ENCODE measurements at places on chromosomes 3 and 15.
A peak's percentile ranks its signal among the peaks of the same experiment; 100 is the strongest.

GRCh38 chr3:4986175-4986781 is 7.0 kb downstream of the BHLHE40 start:
- no peak for DNase-seq

DNA sequence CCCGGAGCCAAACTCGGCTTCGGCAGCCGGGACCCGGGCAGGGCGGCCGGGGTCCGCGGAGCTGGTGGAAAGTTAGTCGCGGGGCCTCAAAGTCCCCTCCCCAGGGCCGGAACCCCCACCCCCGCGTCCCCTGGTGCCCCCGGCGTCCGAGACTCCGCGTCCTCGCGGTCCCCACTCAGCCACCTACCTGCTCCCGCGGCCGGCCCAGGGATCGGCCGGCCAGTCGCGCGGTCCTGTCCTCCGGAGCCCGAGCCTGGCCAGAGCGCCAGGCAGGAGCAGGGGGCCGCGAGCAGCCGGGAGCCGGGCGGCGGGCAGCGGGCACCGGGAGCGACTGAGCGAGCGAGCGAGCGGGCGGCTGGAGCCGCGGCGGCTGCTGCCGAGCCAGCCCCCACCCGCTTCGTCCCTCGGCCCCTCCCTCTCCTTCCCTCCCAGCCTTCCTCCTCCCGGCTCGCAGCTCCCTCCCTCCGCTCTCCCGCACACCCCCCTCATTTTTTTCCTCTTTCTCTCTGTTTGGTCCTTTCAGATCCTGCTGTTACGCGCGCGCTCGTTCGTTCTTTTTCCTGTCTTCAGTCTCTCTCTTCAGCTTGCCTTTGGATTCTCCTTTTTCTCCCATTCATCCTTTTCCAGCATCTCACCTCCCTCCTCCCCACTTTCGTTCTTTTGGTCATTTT is at the start of gene MEGF11:
Gene MEGF11 (minus strand): TSS at position 333 of the 671 bp plus-strand sequence. CDS start 125,347 bp downstream, outside the sequence.
- DNase-seq, result peak; percentile 28

- no peak for DNase-seq
Observed at GRCh38 chr3:56782906-56783305, 18.8 kb downstream of the ARHGEF3 start.

GRCh38 chr3:23079976-23080375 is 123.2 kb upstream of the UBE2E2 start:
- peak; percentile 29 for DNase-seq

DNA sequence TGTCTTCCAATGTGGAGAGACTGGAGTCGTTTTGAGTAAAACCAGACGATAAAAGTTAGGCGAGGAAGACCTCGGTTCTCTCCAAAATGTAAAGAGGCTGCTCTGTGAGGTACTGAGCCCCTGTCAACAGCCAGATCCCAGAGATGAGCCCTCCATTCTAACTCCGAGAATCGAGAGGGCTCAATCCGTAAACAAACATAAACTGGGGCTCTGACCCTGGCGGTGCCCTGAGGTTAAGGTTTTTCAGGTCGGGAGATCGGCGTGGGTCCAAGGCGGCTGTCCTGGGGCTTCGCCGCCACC is 417 bp downstream of the TBCCD1 start:
- no peak for DNase-seq

GRCh38 chr3:77412584-77412983 is 372.7 kb downstream of the ROBO2 start:
- no peak for DNase-seq

DNA sequence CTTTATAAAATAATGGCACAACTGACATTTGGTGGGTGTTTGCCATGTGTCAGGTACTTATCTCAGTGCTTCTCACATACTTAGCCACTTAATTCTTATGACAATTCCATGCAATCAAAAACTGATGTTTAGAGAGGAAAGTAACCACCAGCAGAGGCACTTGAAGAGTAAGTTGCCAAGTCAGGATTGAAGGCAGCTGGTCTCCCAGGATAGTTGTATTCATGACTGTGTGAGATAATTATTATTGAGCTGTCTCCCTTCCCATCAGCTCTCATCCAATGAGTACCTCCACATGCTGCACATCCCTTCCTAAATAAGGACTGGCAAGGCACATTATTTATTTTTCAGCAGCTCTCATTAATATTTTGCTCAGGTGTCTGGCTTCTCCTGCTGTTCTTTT is 4.8 kb downstream of the VEPH1 start:
- no peak for DNase-seq

GRCh38 chr3:141115789-141116541 is 64.8 kb downstream of the SPSB4 start:
- DNase-seq, result no peak

DNA sequence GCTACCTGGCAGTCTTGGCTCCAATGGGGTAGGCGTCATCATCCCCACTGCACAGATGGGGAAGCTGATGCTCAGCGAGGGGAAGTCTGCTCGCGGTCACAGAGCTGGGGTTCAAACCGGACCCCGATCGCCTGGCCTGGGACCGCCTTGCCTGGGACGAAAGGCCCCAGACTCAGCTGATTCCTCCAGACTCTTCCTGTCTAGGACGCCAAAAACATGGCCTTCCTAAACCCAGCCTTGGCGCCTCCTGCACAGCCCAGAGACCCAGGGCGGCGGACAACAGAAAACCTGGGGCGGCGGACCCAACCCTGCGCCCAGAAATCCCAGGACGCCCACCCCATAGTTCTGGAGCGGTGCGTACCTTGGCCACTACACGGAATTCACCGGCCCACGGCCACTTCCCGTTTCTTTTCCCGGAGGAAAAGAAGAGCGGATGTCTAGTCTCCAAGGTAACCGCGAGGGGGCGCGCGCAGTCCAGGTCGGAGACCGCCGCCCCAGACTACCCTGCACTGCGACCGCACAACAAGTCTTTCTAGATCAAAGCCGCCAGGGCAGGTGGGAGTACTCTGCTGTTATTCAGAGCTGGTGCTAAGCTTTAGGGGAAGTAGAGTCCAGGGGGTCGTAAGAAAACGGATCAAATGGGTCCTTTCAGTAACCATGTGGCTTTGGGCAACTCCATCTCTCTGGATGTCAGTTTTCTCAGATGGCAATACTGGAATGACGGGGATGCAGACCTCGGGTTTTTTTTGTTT is 4.9 kb upstream of the IL17RD start:
- peak; percentile 43 for DNase-seq

GRCh38 chr15:48085591-48085930 is 35.2 kb upstream of the SLC24A5 start:
- DNase-seq, result no peak

DNA sequence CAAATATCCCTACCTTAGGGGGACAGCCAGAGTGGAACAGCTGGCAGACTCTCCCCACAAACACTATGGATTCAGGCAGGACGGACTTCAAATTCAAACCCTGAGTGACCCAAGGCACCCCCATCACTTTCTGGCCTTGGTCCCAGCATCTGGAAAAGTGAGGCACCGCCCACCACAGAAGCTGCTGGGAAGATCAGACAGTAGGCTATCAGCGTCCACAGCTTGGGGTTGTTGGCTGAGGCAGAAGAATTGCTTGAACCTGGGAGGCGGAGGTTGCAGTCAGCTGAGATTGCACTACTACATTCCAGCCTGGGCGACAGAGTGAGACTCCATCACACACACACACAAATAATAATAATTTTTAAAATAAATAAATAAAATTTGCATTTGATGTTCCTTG is 8.5 kb downstream of the PFKFB4 start:
- DNase-seq, result no peak

DNA sequence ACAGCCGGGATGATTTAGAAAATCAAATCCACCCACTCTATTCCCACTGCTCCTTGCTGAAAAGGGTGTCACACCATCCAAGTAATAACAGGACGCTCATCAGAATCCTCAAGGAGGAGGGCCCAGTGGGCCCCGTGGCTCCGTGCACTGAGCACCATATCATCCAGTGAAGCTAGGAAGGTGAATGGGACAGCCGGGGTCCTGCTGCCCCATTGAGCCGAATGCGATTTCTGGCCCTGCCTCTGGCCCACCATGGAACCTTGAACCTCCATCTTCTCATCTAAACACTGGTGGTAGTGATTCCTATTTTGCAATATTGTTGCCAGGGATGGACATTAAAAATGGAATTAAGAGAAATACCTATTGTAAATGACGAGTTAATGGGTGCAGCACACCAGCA is 99.1 kb upstream of the SLC6A11 start:
- no peak for DNase-seq

- no peak for DNase-seq
Observed at GRCh38 chr3:186185194-186185787, 76.4 kb upstream of the ETV5 start.

DNA sequence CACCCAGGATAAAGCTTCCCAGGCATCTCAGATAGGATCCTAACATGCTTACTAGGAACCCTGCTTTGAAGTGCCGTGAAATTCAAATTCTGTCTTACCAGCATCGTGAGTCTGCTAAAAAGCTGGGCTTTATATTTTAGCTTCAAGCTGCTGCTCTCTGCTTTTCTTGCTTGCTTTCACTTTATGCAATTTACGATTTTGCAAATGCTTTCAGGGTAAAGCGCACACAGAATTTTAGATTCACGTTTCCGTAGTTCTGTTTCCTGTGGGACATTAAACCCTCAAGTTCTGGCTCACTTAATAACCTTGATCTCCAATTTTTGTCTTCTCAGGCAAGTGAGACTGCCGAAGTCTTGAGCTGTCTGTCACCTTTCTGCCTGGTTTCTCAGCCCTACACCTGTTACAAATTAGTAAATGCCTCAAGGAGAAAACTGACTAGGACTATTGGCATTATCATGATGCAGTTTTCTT is 170.5 kb upstream of the TGFBR2 start:
- DNase-seq, result no peak

DNA sequence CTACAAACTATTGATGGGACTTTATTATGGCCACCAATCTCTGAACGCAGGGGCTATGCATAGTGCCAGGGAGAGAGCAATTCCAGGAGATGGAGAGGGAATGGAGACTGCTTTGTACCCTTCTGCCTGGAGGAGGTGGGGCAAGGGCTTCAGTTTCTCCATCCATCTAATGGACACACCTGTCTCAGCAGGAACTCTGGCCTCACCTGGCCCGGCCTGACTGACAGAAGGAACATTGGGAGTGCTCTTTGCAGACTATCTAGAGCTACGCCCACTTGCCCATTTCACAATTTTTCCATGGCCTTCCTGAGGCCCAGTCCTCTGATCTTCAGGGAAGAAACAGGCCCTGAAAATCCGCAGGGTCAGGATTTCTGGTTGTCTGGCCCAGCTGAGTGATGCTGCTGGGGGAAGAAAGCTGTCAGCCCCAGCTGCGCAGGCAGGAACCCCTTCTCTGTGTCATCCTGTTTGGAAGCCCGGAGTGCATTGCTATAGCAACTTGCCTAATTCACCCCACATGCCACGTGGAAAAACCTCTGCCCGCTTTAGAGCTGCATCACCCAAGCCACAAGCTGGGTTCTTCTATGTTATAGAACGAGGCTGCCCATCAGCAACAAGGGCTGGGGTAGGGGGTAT is 6.4 kb downstream of the ITGA11 start:
- no peak for DNase-seq

DNA sequence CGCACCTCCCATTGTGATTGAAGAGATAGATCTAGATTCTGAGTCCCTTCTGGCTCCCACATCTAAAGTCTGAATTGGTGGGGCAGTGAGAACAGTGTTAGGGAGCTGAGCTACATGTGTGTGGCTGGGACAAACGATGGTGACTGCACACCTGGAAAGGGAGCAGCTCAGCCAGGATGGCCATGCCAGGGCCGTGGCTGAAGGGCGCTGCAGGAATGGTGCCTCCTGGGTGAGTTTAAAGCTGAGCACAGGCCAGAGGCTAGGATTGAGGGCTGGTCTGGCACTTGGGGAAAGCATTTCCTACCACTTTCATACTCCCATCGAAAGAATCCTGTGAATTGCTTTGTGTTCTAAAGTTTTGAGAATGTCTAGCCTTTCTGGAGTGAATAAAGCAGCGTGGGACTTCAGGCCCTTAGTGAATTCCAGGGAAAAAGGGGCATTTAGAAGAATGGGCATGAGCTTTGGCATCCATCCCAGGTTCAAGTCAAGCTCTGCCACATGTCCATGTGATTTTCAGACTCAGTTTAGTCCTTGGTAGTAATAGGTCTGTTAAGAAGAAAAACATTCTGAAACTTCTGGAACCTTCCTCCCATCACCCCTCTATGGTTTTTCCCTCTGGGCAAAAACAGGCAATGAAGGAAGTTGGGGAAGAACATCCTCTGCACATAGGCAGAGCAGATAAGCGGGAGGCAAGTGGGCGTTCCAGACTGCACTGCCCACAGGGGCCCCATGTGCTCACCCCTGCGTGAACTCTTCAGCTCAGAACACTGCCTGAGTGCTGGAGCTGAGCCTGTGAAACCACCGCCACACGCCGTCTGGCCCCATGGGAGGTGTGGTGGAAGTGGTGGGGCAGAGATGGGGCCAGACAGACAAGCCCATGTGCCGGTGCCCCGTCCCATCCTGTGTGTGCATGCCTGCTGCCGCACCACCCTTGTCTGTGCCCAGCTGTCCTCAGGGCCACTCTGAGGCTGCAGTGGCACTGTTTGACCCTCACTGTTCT is 12.9 kb upstream of the CPNE9 start:
- DNase-seq, result no peak

DNA sequence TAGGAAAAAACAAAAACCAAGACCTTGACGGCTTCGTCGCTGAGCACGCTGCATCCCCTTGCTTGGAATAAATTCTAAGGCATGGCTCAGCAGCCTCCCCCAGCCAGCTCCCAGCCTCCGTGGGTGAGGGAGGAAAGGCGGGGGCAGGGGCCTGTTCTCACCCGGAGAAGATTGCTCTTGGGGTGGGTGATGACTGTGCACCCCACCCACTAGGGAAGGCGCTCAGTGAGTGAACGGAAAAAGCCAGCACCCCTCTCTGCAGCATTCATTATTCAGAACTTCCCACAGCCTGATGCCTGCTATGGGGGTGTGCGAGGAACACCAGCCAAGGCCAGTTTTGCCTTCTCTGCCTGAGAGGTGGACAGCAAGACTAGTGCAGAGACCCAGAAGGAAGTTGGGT is 19.3 kb upstream of the NTRK3 start:
- no peak for DNase-seq

GRCh38 chr3:31405515-31405914 is 127.2 kb upstream of the STT3B start:
- no peak for DNase-seq

DNA sequence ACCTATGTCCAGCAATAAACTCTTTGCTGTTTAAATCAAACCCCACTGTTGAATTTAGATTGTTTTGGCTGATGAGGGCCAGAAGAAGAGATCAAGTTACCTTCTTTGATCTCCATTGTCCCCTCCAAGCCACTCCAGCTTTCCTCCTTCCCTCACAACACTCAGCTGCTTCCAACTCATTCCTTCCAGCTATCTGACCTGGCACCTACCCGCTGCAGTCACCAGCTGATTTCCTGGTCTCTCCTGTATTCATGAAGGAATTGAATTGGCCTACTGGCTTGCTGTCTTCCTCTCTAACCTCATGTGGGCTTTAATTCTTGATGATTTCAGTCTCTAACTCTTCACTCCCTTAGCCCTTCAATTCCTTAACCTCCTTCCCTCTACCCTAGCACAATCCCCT is 40.8 kb upstream of the ABHD17C start:
- no peak for DNase-seq

DNA sequence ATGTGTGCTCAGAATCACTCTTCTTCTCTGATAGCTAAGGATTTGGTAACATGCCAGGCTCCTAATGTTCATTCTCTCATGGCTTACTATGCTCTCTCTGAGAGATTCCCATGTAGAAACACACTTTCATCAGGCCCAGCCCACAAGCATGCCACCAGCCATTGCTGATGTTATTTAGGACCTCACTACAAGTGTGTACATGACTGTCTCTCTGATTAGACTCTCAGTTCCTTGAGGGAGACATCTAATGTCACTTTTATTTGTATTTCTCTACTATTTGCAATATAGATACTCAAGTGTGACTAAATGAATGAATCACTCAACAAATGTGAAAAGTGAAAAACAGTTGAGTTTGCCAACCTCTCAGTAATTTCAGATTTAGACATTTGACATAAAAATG is 84.3 kb upstream of the ARL6 start:
- no peak for DNase-seq

All from SJSA1 (cell line).